ENCODE measurements at places on chromosomes 11 and 22.
A peak's percentile ranks its signal among the peaks of the same experiment; 100 is the strongest.

- DNase-seq, result no peak
Observed at GRCh38 chr11:86644291-86644690, 28.1 kb downstream of the ME3 start.

DNA sequence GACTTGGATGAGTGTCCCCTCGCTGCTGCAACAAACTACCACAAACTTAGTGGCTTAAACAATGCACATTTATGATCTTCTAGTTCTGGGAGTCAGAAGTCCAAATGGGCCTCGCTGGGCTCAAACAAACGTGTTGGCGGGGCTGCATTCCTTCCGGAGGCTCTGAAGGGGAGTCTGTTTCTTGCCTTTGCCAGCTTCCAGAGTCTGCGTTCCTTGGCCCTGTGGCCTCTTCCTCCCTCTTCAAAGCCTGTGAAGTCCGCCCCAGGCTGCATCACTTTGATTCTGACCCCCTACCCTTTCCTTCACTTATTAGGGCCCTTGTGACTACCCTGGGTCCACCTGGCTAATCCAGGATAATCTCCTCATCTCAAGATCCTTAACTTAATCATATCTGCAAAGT is 80.3 kb upstream of the NECTIN1 start:
- DNase-seq, result no peak

- peak; percentile 74 for DNase-seq
Observed at GRCh38 chr11:118171269-118172062, 5.0 kb downstream of the SCN2B start.

DNA sequence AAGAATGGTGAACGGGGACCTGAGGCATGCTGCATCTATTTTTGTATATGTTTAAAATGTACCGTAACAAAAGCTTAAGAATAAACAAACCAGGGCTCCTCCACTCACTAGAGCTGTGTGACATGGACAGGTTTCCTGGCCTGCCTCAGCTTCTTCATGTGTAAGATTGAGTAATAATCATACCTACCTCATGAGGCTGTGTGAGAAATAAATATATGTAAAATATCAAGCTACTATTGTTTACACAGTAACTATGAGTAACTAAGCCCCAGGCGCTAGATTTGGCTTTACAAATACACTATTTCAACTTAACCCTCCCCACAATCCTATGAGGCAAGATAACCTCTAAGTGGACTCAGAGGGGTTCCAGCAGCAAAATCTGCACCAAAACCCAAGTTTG is 66.4 kb downstream of the SMCO4 start:
- no peak for DNase-seq

DNA sequence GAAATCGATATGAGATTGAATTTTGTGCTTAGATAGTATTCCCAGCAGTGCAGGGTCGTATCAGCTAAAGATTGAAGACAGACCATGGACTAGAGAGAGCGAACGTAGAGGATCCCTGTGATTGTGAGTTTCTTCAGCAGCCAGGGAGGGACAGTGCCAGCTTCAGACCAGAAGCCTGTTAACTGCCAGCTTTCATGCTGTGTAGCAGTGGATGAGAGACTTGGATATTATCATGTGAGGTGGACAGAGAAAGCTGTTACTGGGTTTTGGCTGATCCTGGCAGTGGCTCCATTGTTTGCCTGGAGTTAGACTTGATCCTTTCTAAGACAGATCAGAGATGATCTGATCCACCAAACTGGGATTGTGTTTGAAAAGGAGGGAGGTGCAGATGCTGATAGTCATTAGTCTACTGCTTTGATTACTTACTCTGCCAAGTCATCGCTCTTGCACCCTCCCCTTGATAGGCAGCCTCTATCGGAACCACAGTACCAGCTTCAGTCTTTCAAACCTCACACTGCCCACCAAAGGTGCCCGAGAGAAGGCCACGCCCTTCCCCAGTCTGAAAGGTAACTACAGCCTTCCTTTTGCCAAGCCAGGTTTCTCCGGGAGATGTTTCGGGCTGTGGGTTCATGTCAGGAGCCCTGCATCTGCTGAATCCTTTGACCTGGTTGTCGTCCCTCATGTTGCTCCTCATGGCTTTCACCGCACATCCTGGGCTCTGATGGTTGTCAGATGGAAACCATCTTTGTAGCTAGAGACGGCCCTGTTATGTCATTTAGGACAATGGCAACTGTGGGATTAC is 16.2 kb downstream of the MADD start:
- DNase-seq, result no peak

GRCh38 chr11:116791002-116791812 is 472 bp downstream of the APOA5 start:
- DNase-seq, result peak; percentile 89

DNA sequence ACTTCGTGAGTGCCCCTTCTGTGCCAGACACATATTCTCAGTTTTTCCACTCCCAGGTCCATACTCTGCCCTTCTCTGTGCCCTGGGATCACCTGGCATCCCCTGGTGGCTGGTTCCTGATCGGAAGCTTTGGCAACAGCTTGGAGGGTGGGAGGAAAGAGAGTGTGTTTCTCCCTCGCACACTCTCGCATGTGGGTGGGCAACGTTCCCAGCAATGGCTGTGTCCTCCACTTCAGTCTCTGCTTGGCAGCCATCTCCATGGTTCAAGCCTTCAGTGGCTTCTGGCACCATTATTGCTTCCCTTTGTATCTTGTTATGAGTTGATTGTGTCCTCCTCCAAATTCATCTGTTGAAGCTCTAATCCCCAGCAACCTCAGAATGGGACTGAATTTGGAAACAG is 342.7 kb upstream of the SYN3 start:
- DNase-seq, result no peak

DNA sequence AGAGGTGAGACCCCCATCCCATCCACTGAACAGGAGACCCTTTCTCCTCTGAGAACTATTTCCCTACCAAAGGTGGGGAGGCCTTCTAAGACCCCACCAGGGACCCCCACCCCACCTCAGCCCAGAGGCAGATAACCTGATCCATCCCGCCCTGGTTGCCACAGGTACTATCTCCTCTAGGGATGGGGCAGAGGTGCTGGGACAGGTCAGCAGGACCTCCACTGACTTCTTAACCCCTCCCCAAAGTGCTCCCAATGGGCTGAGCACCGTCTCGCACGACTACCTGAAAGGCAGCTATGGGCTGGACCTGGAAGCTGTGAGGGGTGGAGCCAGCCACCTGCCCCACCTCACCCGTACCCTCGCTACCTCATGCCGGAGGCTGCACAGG is 4.3 kb downstream of the INPPL1 start:
- no peak for DNase-seq

All from frontal cortex (tissue), 4 donors.